Lower lobe of right lung (tissue), 2 donors: ENCODE measurements at places on chromosomes 2 and 18.

- H3K4me3 ChIP-seq = no peak overlapping the region
- H3K27ac ChIP-seq = no peak overlapping the region
- no peak for DNase-seq
- H3K4me1 ChIP-seq = no peaks in the 10 kb centered on the region
Measured at GRCh38 chr18:73962256-73962655, 185.4 kb downstream of the FBXO15 start.

DNA sequence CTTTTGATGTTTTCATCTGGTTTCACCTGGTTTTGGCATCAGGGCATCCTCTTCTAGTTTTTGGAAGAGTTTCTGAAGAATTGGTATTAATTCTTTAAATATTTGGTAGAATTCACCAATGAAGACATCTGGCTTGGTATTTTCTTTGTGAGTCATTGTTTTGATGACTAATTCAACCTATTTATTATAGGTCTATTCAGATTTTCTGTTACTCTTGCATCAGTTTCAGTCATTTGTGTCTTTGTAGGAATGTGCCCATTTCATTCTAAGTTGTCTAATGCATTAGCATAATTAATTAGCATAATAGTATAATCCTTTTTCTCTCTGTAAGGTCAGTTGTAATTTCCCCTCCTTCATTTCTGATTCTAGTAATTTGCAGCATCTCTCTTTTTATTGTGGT is 8.0 kb downstream of the GNLY start:
- H3K4me1 ChIP-seq = peaks cover 36% of the 10 kb centered on the region
- H3K27me3 ChIP-seq = no peaks in the 10 kb centered on the region
- no peak overlapping the region for H3K27ac ChIP-seq
- DNase-seq = no peak

DNA sequence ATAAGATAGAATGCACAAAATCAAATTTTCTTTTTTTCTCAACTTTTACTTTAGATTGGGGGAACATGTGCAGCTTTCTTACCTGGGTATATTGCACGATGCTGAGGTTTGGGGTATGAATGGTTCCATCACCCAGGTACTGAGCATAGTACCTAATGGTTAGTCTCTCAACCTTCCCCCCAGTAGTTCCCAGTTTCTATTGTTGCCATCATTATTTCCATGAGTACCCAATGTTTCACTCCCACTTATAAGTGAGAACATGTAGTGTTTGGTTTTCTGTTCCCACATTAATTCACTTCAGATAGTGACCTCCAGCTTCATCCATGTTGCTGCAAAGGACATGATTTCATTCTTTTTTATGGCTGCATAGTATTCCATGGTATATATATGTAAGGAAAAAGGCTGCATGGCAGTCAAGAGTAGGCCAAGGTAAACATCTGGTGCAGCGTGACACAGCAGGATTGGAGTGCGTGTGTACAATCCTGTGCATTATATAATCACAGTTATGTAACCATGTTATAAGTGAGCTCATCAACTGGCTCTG is 10.5 kb upstream of the C2orf42 start:
- H3K27ac ChIP-seq = no peak overlapping the region
- H3K36me3 ChIP-seq = no peaks in the 10 kb centered on the region
- no peaks in the 10 kb centered on the region for H3K27me3 ChIP-seq
- no peaks in the 10 kb centered on the region for H3K4me1 ChIP-seq

DNA sequence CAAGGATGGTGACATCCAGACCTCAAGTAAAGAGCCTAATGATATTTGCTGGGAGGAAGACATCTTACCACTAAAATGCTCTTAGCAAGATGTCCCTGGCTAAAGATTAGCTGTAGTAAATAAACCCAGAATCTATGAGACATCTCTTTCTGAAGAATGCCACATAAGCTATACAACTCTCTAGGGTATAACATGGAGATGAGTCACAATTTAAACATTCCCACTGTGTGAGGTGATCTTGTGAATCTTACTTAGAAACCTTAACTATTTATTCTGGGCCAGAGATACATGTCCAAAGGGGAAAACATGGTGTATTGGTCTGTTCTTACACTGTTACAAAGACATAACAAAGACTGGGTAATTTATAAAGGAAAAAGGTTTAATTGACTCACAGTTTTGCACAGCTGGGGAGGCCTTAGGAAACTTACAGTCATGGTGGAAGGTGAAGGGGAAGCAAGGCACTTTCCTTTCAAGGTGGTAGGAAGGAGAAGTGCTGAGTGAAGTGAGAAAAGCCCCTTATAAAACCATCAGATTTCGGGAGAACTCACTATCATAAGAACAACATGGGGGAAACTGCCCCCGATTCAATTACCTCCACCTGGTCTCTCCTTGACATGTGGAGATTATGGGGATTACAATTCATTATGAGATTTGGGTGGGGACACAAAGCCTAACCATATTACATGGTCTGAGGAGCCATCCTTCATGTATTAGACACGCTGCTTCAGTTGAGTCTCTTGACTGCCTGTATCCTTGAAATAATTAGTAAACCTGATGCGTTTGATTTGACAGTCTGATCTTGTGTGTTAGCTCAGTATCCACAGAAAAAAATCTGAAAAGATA is 17.1 kb downstream of the KRCC1 start:
- peaks cover 8% of the 10 kb centered on the region for H3K36me3 ChIP-seq
- DNase-seq = no peak
- H3K27me3 ChIP-seq = no peaks in the 10 kb centered on the region
- H3K27ac ChIP-seq = no peak overlapping the region

DNA sequence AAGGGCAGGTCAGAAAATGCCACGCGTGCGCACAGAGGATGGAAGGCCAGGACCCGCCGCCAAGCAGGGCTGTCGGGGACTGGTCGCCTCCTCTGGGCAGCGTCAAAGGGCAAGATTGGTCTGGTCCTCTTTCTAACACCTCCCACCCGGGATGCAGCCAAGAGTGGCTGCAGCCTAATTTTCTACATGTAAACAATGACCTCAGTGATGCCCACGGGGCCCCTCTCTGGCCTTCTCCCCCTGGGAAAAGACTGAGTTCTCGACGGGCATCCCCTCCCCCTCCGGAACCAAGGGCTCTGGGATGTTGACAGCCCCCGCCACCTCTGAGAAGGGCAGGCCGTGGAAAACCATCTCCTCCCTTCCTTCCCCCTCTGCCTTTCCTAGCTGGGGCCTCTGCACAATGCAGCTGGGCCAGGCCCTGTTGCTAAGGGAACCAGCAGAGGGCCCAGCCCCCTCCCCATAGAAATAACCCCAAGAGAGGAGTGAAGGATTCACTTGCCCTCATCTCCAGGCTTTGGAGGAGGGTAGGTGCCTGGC is 80.0 kb upstream of the ZNF532 start:
- DNase-seq = no peak
- H3K36me3 ChIP-seq = no peaks in the 10 kb centered on the region
- no peak overlapping the region for H3K27ac ChIP-seq

- H3K36me3 ChIP-seq = no peaks in the 10 kb centered on the region
- H3K27ac ChIP-seq = no peak overlapping the region
- no peak for DNase-seq
- no peaks in the 10 kb centered on the region for H3K27me3 ChIP-seq
- H3K4me1 ChIP-seq = peaks cover 22% of the 10 kb centered on the region
Measured at GRCh38 chr2:216017365-216017764, 4.0 kb upstream of the MREG start.

DNA sequence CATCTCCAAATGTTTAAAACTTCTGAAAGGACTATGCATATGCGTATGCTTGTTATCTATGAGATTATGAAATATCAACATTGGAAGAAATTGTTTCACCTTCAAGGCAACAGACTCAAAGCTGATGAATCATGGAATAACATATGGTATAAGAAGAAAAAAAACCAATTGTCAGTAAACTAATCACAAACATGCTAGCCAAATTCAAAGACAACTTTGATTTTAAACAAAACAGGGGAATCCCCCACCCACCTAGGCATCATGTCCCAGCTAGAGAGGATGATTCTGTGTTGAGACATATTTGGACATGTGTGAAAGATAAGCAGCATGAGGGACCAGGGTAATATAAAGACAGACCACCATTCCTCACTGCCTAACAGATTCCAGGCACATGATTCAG is 147.7 kb downstream of the WDPCP start:
- no peaks in the 10 kb centered on the region for H3K36me3 ChIP-seq
- H3K4me3 ChIP-seq = no peak overlapping the region
- H3K27me3 ChIP-seq = no peaks in the 10 kb centered on the region
- no peaks in the 10 kb centered on the region for H3K4me1 ChIP-seq

- H3K36me3 ChIP-seq = no peaks in the 10 kb centered on the region
- H3K4me3 ChIP-seq = no peak overlapping the region
- no peak for DNase-seq
Measured at GRCh38 chr2:185215497-185215896, 523.1 kb upstream of the FSIP2 start.

- H3K4me1 ChIP-seq = no peaks in the 10 kb centered on the region
- H3K4me3 ChIP-seq = no peak overlapping the region
- DNase-seq = no peak
- H3K27ac ChIP-seq = no peak overlapping the region
- H3K36me3 ChIP-seq = no peaks in the 10 kb centered on the region
- H3K27me3 ChIP-seq = no peaks in the 10 kb centered on the region
Measured at GRCh38 chr2:3000125-3000524, 377.5 kb downstream of the EIPR1 start.

- no peaks in the 10 kb centered on the region for H3K4me1 ChIP-seq
- H3K36me3 ChIP-seq = no peaks in the 10 kb centered on the region
- no peaks in the 10 kb centered on the region for H3K27me3 ChIP-seq
Measured at GRCh38 chr18:67363694-67364093, 152.8 kb downstream of the DSEL start.

DNA sequence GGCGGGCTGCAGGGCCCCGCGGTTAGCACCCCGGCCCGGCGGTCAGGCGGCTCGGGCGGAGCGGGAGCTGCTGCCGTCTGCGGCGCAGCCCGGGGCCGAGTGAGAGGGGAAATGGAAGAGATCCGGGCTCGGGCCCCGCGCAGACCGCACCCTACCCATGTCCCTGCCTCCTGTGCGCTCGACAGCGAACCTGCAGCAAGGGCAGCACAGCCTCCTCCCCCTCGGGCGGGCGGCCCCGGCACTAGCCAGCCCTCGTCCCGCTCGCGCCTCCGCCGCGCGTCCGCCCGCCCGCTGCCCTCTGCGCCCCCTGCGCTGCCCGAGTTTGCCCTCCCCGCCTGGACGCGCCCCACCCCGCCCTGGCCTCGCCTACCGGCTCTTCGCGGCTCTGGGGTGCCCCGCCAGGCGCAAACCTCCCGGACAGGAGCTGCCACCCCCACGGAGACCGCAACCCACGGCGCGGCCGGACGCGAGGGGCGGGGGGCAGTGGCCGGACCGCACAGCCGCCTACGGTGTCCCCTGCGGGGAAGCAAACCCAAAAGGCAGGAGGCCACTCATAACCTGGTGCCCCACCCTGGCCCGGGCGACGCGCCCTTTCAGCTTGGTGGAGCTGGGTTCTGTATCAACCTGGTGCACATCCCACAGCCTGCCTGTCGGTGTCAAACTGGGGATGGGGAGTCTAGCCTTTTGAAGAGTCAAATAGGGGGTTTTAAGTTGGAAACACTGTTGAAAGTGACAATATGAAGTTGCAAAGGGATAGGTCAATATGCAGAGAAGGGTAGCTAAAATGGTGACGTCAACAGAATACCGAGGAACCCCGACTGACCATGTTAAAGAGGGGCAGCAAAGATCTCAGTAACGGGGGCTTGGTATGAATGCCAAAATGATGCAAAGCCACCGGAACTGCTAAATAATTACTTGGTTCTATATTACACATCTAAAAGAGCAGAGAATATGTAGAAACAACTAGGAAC is at the start of gene IHH:
TSS of gene IHH (minus strand) at position 101 of the 971 bp plus-strand sequence. CDS start 454 bp downstream, outside the sequence.
- peaks cover 39% of the 10 kb centered on the region for H3K4me1 ChIP-seq
- H3K27ac ChIP-seq = no peak within 1 kb of the TSS
- H3K27me3 ChIP-seq = peaks cover 59% of the 10 kb centered on the region
- H3K36me3 ChIP-seq = no peaks in the 10 kb centered on the region
- peak within 1 kb of the TSS; percentile 46 for H3K4me3 ChIP-seq

DNA sequence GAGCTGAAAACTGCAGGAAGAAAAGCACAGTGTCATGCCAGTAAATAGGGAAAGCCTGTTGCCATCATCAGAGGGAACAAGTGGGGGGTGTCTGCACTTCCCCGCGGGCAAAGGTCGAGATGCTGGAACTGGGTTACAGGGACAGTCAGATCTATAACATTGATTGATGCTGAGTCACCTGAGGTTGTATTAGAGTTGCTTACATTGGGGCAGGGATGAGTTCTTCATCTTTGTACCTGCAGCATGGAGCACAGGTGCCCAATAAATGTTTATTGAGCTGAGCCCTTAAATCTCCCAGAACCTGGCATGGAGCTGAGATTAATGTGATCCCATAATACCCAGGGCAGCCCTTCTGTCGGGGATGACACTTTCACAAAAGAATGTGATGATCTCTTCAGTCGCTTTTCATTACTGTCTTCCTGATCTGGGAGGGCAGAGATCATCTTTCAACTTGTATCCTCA is 5.9 kb upstream of the RNF152 start:
- no peak overlapping the region for H3K4me3 ChIP-seq
- H3K27me3 ChIP-seq = peaks cover 11% of the 10 kb centered on the region
- H3K27ac ChIP-seq = no peak overlapping the region
- no peak for DNase-seq
- H3K36me3 ChIP-seq = no peaks in the 10 kb centered on the region

GRCh38 chr2:147171941-147172340 is 672.9 kb upstream of the ACVR2A start:
- H3K27ac ChIP-seq = no peak overlapping the region
- H3K4me1 ChIP-seq = no peaks in the 10 kb centered on the region
- H3K4me3 ChIP-seq = no peak overlapping the region
- DNase-seq = no peak
- no peaks in the 10 kb centered on the region for H3K36me3 ChIP-seq

- peak; percentile 30 for DNase-seq
- H3K4me1 ChIP-seq = no peaks in the 10 kb centered on the region
- no peak overlapping the region for H3K27ac ChIP-seq
- no peaks in the 10 kb centered on the region for H3K36me3 ChIP-seq
- no peaks in the 10 kb centered on the region for H3K27me3 ChIP-seq
Measured at GRCh38 chr2:120859814-120860578, 124.3 kb downstream of the GLI2 start.

GRCh38 chr2:206482123-206482522 is 38.8 kb downstream of the ADAM23 start:
- no peaks in the 10 kb centered on the region for H3K36me3 ChIP-seq
- H3K4me1 ChIP-seq = no peaks in the 10 kb centered on the region
- H3K4me3 ChIP-seq = no peak overlapping the region
- H3K27me3 ChIP-seq = no peaks in the 10 kb centered on the region

DNA sequence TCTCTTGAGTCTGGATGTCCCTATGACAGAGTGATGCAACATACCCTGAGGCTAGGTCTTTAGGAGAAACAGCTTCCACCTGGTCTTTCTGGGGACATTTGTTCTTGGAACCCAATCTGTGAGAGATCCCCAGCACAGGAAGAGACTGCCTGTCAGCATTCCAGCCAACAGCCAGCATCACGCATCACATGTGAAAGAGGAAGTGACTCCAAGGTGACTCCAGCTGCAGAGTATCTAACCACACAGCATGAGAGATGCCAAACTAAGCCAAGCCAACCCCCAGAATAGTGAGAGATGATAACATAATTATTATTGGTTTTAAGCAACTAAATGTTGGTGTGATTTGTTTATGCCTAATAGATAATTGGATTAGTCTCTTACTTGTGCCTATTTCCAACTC is 35.7 kb downstream of the C18orf63 start:
- H3K27me3 ChIP-seq = no peaks in the 10 kb centered on the region
- H3K36me3 ChIP-seq = no peaks in the 10 kb centered on the region
- no peak for DNase-seq
- no peaks in the 10 kb centered on the region for H3K4me1 ChIP-seq
- H3K27ac ChIP-seq = no peak overlapping the region
- no peak overlapping the region for H3K4me3 ChIP-seq

GRCh38 chr2:201644001-201644400 is 698 bp upstream of the TMEM237 start:
- H3K4me1 ChIP-seq = peaks cover 17% of the 10 kb centered on the region
- H3K27me3 ChIP-seq = no peaks in the 10 kb centered on the region
- H3K4me3 ChIP-seq = peak overlapping the region; percentile 91

GRCh38 chr2:43157506-43158246 is 68.7 kb downstream of the ZFP36L2 start:
- H3K27me3 ChIP-seq = no peaks in the 10 kb centered on the region
- DNase-seq = peak; percentile 60
- H3K36me3 ChIP-seq = no peaks in the 10 kb centered on the region
- no peak overlapping the region for H3K4me3 ChIP-seq
- H3K4me1 ChIP-seq = peaks cover 44% of the 10 kb centered on the region
